ENCODE measurements at places on chromosomes 7 and 10.

- no peak for DNase-seq
Observed at GRCh38 chr10:18044976-18045720, 93.4 kb downstream of the SLC39A12 start.

- no peak for DNase-seq
Observed at GRCh38 chr7:3439333-3440030, 138.4 kb downstream of the SDK1 start.

- DNase-seq: no peak
Observed at GRCh38 chr10:27959093-27959715, 39.7 kb downstream of the ODAD2 start.

GRCh38 chr7:117350027-117350426, 27.2 kb upstream of the WNT2 start:
- no peak for DNase-seq

DNA sequence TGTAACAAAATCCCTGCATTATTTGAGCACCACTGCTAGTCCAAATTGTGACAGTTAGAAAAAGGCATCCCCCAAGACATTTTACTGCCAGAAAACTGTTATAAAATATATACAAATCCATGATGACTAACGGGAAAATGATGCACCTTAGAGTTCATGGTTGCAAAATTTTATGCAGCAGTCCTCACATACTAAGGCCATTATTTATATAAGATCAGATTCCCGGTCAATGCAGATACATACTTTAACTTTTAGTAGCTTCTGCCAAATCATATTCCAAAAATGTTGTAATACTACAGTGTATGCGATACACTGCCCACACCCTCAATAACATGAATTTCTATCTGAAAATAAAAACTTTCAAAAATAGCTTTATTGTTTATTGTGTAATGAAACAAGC, 239.9 kb upstream of the ZNF32 start:
- no peak for DNase-seq

DNA sequence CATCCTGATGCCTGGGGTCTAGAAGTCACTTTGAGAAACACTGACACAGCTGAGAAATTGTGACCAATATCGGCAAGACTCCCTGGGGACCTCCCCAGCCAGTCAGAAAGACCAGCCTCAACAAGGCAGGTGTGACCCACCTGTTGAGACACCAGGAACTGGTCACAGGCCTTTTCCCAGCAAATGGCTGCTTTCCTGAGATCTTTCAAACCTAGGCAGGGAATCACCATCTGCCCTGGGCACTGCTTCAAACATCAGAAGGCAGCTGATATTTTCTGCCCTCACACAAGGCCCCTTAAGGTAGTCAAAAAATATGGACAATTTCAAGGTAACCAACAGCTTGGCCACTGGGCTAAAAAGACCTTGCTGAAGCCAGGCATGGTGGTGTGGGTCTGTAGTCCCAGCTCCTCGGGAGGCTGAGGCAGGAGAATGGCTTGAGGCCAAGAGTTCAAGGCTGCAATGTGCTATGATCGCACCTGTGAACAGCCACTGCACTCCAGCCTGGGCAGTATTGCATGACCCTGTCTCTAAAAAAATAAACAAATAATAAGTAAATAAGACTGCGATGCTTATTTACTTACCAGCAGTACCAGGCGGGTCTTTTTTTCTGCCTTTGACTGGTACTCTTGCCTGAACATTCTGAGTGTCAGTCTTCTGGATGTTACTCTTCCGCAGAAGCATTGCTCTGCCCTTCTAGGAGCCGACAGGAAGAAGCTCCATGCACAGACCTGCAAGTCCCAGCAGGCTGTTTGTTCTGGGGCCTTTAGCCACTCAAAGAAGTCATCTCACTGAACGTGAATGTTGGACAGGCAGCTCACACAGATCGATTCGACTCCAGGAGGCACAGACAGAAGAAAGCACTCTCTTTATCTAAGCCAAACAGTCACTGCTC, 59.7 kb downstream of the SORBS1 start:
- DNase-seq: no peak

DNA sequence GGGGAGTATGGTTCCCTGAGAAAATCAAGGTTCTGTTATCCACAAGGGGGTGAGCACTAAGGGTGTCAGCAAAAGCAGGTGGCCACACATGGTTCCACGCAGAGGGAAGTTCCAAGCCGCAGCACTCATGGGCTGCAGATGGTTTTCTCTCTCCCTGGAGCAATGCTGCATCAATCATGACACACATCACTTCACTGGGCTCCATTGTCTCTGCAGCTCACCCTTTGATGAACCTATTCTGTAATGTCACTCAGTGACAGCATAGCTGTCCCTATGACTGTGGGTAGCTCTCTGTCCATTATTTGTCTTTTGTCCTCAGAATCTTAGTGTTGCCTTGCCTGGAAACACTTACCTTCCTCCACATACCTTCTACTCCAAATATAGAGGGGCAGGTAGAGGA, 34.8 kb downstream of the LRRC18 start:
- DNase-seq: no peak

DNA sequence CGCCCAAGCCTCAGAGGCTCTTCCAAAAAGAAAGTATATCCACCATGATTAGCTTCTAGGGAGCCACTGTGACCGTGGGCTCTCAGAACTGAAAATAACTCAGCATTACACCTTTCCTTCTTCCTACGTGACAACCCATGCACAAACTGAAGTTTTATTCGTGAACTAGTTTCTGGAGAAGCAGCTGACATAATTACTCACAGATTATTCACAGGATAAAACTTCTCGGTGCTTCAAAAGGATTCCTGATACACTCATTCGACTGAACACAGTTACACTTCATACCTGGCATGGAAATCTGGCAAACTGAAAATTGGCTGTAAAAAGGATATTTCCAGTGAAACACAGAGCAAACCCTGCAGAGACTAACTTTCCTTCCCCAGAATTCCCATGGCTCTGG, 139.2 kb upstream of the PTER start:
- no peak for DNase-seq

DNA sequence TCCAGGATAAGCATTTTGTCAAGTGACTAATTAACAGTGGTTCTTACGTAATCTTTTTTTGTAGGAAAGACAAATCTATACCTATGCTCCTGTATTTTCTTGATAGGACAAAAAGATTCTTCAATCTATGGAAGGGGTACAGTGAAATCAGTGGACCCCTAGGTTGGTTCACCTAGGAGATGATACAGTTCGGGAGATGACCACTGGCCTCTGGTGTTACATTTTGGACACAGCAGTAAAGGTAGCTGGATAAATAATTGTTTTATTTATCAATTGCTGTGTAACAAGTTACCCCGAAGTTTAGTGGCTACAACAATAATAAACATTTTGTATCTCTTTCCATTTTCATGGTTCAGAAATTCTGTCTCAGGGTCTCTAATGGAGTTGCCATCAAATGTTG, 288.2 kb upstream of the MAGI2 start:
- no peak for DNase-seq

DNA sequence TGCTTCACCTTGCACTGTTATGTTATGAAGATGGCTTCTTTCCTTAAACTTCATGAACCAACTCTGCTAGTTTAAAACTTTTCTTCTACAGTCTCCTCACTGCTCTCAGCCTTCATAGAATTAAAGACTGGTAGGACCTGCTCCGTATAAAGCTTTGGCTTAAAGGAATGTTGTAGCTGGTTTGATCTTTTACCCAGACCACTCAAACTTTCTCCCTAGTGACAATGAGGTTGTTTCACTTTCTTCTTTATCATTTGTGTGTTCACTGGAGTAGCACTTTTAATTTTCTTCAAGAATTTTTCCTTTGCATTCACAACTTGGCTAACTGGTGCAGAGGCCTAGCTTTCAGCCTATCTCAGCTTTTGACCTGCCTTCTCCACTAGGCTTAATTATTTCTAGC, 316.4 kb upstream of the RNF32 start:
- no peak for DNase-seq

GRCh38 chr10:113665352-113665751, 1.5 kb upstream of the NRAP start:
- no peak for DNase-seq

- DNase-seq: no peak
Observed at GRCh38 chr7:134428942-134429341, 30.0 kb downstream of the AKR1B1 start.

GRCh38 chr7:94393246-94394108, 1.2 kb upstream of the COL1A2 start:
- DNase-seq: no peak

GRCh38 chr7:140349144-140349771, 49.1 kb downstream of the SLC37A3 start:
- DNase-seq: no peak

GRCh38 chr7:11831156-11831735, 752 bp downstream of the THSD7A start:
- DNase-seq: no peak

DNA sequence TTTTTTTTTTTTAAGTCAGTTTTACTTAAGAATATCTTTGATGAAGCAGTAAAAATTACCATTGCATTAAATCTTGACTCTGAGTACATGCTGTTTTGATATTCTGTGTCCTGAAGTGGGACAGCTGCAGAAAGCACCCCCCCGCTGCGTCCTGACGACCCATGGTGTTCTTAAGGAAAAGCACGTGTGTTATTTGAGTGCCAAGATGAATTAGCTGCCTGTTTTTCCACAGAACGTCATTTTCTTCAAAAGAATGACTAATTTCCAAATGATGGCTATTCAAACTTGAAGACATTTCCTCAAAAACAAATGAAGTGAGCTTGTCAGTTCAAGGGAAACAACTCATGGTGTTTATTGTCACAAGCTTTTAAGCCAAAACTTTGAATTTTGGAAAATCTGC, 45.9 kb downstream of the CREM start:
- DNase-seq: no peak

GRCh38 chr10:103635580-103635979, 142.1 kb downstream of the NEURL1 start:
- no peak for DNase-seq

GRCh38 chr10:31157123-31158010, 125.7 kb upstream of the ZNF438 start:
- DNase-seq: no peak

DNA sequence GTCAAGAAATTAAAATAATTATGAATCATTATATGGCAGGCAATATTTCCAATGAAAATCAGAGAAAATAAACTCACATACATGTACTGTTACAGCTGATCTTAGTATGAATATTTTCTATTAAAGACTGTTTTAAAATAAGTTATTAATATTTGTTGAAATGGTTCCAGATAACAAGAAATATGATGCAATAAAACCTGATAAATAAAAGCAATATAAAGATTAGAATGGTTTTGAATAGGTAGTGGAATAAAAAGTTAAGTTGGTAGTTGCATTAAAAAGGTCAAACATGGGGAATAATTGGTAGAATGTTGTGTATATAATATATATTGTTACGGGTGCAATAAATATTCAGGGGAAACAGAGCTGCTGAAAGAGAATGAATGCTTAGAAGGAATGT, 52.5 kb downstream of the MEST start:
- no peak for DNase-seq

- DNase-seq: no peak
Observed at GRCh38 chr10:12396567-12396966, 47.2 kb downstream of the CAMK1D start.

GRCh38 chr7:30430276-30430675, 48.3 kb downstream of the NOD1 start:
- no peak for DNase-seq

GRCh38 chr10:50622706-50623662, 772 bp downstream of the SGMS1 start:
- peak; percentile 47 for DNase-seq

GRCh38 chr10:123529146-123529760, 136.9 kb upstream of the GPR26 start:
- DNase-seq: no peak

DNA sequence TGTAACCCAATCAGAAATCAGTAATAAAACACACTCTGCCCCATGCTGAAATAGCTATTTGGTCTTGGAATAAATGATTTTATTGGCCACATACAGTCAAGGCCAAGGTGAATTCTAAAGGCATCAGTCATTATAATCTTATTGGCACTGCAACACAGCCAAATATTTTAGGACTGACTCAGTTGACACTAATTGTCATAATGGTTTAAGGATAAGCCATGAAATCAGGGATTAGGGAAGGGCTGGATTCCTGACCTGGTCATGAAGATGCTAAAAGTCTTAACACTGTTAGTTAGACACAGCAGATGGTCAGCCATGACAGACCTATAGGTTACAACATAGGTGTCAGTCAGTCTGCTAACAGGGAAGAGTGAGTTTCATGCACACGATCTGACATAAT, 330.3 kb upstream of the NPSR1 start:
- no peak for DNase-seq

DNA sequence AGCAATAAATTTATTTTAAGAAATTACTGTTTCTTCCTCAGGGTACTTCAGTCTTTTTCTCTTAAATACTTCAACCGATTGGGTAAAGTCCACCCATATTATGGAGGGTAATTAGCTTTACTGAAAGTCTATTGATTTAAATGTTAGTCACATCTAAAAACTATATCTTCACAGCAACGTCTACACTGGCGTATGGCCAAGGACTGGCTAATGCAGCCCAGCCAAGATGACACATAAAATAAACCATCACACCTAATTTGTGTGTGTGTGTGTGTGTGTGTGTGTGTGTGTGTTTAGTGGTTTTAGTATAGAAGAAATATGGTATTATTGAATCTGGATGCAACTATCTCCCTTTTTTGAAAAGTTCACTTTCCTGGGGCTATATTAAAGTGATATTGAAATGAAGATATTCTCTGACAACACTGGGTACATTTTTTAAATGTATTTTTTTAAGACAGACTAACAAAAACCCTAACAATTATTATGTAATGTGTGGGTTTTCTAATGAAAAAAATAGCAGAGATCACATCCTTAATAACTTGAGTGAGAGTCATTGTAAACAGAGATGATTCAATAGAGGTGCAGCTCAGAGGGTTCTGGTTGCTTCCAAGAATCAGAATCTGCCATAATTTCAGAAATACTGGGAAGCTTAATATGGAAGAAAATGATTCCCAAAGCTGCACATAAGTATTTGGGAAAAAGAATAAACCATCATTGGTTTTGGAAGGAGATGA, 584.2 kb upstream of the MBL2 start:
- no peak for DNase-seq

- DNase-seq: peak; percentile 40
Observed at GRCh38 chr7:36746347-36746746, 22.1 kb upstream of the AOAH start.

- DNase-seq: no peak
Observed at GRCh38 chr10:114859222-114859621, 37.6 kb downstream of the FHIP2A start.

- DNase-seq: no peak
Observed at GRCh38 chr10:30743586-30743985, 114.0 kb upstream of the LYZL2 start.

DNA sequence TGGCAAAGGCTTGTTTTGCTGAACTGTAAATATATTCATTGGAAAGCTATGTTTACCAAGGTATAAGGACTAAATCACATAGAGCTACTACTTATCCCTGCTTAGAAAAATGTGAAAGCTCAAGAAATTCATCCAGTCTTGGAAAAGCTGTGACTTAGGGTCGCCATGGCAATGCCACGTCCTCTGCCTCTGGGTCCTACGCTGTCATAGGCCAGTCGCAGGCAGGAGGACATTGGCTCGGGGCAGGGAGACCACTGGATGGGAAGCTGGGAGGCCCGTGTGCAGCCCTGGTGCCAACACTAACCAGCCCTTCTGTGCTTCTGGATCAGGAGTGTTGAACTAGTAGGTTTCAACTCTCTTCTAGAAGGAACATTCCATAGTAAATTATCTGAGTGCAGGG, 67.3 kb upstream of the PDZD8 start:
- no peak for DNase-seq

Measured in CD4-positive, alpha-beta T cell treated with Interleukin-1 beta for 1 hour (primary cell).